NCI-H1092 (cell line): ENCODE measurements at places on chromosomes 4 and X.

DNA sequence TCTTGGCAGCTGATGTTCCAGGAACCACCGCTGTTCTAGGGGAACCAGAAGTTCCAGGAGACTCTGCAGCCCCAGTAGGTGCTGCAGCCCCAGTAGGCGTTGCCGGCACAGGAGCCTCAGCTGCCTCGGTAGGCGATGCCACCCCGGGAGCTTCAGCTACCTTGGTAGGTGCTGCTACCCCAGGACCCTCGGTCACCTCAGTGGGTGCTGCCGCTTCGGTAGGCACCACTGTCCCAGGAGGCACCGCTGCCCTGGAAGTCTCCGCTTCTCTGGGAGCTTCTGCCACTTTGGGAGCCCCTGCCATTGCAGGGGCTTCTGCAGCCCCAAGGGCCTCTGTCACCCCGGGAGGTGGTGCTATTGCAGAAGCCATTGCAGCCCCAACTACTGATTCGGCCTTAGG lies 2.8 kb downstream of the ARMCX2 start:
- DNase-seq = no peak

GRCh38 chr4:24433515-24434214 lies 150.7 kb downstream of the DHX15 start:
- no peak for DNase-seq

DNA sequence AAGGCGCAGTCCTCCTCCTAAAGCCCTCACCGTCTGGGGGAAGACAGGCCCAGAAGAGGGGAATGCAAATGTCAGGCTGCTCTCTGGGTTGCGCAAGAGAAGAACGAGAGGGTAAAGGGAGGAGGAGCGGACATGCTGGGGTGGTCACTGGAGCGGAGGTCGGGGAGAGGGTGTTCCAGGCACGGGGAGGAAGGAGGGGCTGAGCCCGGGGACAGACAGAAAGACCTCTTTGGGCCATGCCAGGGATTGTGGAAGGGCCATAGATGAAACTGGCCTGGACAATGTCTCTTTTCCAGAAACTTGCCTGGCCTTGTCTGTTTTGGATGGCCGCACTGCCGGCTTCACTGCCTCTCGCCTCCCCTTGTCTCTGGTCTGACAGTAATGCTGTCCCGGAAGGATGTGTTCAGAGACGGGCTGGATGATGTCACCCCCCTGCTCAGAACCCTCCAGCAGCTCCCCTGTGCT lies 121.0 kb downstream of the SORCS2 start:
- no peak for DNase-seq

GRCh38 chrX:70444326-70444945 lies at the start of gene DLG3:
Gene DLG3 (plus strand): TSS chrX:70444835. CDS start chrX:70445202, 367 bp downstream.
- no peak for DNase-seq

GRCh38 chrX:22186165-22186564 lies 86.5 kb upstream of the CBLL2 start:
- DNase-seq = no peak

DNA sequence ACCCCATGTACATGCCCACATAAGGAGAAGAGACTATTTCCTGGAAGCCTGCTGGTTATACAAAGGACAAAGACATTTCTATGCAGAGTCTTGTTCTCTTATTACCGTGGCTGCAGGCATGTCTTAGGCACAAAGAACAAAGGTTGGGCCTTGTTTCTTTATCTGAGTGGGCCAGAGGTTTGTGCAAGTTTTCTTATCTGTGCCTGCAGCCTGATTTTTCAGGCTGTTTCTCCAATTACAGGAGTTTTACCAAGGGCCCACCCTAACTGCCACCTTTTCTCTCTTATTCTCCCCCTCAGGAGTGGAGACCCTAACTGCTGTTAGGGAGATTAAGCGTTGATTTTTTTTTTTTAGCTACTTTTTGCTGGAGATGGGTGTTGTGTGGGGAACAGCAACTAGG lies 3.5 kb downstream of the TENT5D start:
- no peak for DNase-seq

- DNase-seq = no peak
These were observed 367.8 kb upstream of the SLC7A11 start for GRCh38 chr4:138609943-138610350.

- DNase-seq = peak; percentile 24
These were observed 109.2 kb downstream of the DCTD start for GRCh38 chr4:182807767-182808548.

DNA sequence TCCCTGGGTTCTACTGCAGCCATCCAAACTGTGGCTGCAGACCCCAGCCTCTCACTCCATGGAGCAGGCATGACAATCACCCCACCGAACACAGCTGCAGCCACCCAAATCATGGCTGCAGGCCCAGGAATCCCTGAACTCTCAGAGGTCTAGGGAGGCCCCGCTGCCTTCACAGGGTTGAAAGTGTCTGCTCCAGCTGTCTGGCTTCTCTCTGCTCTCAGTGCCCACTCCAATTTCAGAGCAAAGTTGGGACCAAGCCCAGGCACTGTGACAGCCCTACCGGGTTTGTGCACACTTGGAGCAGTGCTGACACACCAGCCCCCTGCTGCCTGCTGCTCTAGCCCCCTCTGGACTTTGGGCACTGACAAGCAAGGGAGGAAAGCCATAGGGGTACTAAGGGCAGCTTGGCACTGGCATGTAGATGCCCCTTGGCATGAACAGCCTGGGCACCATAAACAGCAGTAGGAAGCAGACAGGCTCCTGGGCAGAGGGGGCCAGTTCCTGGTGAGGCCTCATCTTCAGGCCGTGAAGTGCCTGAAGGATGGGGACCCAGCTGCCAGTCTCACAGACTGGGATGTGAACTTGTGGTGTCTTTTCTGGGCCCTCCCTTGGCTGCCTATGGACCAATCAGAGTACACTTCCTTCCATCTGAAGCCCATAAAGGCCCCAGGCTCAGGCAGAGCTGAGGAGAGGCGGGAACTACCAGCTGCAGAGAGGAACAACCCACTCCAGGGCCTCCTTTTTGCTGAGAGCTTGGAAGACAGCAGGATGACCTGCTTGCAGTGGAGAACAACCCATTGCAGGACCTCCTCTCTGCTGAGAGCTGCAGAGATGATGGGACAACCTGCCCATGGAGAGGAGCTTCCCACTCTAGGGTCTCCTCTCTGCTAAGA lies 68.8 kb downstream of the TECRL start:
- DNase-seq = no peak

DNA sequence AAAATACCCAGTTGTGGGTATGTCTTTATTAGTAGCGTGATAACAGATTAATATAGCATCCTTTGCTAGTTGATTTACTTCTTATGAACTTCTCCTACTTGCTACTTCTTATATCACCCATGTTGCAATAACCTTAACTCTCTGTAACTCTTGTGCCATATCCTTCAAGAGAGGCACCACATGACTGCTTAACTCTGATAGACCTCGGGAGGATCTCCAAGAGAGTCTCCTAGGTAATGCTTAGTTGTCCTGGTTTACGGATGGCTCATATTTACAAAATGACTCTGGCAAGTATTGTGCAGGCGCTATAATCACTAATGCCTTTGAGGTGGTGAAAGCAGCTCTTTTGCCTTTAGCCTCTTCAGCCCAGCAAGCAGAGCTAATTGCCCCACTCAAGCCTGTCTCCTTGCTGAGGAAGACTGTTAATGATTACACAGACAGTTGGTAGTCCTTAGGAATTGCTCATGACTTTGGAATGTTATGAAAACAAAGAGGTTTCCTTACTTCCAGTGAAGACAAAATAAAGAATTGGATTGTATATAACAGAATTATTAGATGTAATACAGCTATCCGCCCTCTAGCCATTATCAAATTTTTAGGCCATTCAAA lies 1305.8 kb downstream of the PCDH7 start:
- no peak for DNase-seq

DNA sequence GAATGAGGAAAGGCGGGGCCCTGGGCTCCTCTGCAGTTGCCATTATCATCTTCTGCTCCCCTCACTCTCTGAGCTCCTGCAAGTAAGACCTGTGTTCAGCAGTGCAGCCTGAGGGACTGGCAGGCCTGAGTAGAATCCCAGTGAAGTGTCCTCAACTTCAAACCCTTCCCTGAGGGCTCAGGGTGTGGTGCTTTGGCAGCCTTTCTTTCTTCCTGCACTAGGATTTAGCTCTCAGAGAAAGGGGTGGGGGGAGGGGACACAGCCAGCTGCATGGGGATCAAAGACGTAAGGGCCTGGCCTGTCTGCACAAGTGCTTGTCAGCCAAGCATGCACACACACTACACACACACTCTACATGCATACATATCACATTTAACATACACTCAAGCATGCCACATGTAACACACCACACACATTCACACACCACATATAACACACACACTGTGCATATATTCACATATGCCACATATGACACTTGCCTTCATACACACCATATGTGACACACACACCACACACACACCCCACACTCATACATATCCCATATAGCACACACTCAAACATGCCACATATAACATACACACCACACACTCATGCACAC lies 223.4 kb upstream of the RPL34 start:
- DNase-seq = no peak

DNA sequence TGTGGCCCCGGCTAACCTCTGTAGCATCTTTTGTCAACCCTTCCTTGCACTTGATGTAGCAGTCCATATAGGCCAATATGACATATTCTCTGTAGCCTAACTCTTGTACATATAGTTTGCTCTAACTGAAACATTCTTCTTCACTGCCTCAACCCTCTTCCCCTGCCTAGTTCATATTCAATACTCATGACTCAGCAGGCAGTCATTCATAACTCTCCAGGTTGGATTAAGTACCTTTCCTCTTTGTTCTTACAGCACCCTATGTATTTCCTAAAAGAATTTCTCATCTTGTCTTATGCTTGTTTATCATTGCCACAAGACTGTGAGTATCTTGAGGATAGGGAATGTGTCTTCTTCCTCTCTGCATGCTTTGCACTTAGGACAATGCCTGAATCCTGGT lies 76.9 kb downstream of the TMLHE start:
- DNase-seq = no peak

DNA sequence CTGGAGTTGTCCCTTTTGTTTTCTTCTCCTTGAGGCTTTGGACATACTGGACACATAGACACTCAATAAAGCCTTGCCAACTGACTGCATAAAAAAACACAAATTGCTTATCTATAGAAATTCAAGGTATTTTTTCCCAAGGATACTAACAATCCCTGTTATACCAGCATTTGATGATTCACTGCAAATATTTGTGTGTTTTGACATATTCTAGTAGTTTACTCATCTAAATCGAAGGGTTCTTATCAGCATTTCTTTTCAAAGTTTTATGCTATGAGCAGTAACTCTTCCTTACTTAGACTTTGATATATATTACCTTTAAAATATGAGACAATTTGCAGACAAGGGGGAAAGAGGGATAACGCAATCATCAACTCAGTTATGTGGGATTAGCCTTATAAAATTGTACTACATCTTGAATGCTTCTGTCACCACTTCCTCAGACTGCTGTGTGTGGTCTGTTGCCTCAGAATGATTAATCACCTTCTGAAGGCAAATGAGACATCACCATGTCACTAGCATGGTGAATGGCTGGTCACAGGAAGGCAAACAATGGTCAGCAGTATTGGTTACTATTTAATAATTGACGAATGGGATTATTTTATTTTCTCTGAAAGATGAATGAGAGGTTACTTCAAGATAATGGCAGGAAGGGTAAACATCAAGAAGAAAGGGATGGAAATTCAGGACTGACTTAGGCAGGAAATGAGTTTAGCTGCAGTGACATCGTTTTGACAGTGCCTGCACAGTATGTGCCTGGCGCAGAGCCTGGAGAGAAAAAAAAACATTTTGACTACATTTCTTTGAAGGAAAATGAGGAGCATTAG lies 544.3 kb upstream of the CNKSR2 start:
- no peak for DNase-seq

- no peak for DNase-seq
These were observed 430.4 kb downstream of the ADGRL3 start for GRCh38 chr4:61630548-61630947.

DNA sequence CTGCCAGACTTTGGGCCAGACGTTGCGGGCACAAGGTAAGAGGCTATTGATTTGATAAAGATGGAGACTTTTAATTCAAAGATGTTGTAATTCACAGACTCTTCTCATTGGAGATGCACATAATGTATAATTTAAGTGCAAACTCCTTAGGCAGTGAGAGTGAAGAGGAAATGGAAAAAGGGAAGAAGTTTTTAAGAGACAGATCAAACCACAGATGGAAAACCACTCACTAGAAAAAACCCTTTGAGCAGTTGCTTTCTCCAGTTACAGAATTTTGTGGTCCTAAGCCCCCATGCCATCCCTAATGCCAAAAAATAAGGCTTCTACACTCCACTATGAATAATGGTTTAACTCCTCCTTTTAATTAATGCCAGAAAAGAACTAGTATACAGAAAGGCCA lies 977.1 kb upstream of the PRKX start:
- DNase-seq = no peak

GRCh38 chr4:114487101-114487500 lies 111.5 kb upstream of the UGT8 start:
- no peak for DNase-seq

DNA sequence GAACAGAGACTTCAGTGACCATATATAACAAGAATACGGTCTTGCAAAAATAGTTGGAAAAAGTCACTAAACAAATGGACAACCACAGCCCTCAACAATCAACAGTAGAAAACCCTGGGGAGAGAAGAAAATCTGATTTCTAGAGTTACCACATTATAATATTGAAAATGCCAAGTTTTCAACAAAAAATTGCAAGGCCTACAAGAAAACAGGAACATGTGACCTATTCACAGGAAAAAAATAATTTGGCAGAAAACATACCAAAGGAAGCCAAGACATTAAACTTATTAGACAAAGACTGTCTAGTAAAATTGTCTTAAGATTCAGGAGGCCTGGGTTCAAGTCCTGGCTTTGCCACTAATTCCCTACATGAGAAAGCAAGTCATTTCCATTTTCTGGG lies 64.7 kb downstream of the ARHGEF9 start:
- no peak for DNase-seq

GRCh38 chrX:361231-362145 lies 25.2 kb downstream of the PPP2R3B start:
- no peak for DNase-seq

GRCh38 chrX:56795309-56795868 lies 66.3 kb downstream of the NBDY start:
- no peak for DNase-seq

GRCh38 chrX:69029771-69030170 lies 135.5 kb downstream of the PJA1 start:
- no peak for DNase-seq

DNA sequence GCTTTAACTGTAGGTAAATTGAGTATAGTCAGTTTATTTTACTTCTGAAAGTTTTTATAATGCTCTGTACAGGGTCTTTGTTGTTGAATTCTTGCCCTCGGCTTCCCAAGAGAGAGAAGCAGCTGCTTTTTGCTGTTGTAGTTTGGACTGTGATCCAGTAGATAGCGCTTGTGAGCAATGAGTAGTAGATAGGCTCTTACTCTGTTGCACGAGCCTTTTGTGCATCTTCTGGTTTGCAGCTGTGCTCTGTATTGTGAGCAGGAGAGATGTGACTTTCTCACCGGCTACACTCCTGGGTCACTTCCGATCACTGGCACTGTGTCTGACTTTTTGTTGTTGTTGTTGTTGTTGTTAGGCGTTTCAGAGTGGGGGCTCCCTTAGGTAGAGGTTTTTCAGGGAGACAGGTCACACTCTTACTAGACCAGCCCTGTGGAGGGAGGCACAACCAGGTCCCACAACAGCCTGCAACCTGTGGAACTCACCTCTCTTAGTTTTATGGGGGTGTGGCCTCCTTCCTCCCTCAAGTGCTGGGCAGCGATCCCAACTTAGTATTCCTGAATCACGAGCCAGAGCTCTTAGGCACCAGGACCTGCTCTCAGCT lies 822.1 kb upstream of the GALNTL6 start:
- DNase-seq = no peak
